ENCODE measurements at places on chromosomes 2 and 18.

- DNase-seq: no peak
Measured at GRCh38 chr2:224723586-224724217, 7.5 kb upstream of the CCDC195 start.

- no peak for DNase-seq
Measured at GRCh38 chr2:175769200-175769599, 232.9 kb downstream of the LNPK start.

- no peak for DNase-seq
Measured at GRCh38 chr2:42073739-42074503, 26.1 kb downstream of the PKDCC start.

DNA sequence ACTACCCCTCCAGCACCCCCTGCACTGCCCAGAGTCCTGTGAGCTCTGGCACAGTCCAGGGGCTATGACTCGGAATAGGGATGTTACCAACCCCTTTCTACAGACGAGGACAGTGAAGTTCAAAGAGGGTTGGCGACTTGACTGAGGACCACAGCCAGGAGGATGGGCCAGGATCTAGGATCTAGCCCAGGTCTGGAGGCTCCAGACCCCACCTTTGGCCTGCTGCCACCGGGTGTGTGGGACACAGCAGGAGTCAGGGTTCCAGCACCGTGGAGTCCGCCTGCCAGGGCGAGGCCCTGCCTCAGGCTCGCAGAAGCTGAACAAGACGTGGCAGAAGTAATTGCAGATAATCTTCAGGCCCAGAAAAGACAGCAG, 37.9 kb upstream of the GPC1 start:
- DNase-seq: no peak

DNA sequence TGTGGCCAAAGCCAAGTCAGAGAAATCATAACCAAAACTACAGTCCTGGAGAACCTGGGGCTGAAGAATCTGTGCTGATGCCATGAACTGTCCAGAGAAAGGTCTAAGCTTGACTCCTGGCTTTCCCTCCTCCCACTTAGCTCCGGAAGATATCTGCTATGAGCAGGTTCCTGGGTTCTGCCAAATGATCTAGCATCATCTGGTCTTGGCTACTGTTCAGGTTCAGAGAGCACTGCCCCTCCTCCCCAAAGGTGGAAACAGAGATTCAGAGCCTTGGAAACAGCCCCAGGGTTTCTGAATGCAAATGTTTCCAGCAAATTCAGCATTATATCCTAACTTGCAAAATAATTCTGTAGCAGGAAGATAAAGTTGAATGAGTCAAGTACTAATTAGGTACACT, 219.2 kb upstream of the SP5 start:
- no peak for DNase-seq

GRCh38 chr18:9608728-9609127, 5.6 kb downstream of the PPP4R1 start:
- DNase-seq: no peak

- no peak for DNase-seq
Measured at GRCh38 chr2:73852020-73852419, 23.3 kb downstream of the STAMBP start.

GRCh38 chr2:15069149-15069548, 436.6 kb downstream of the LRATD1 start:
- no peak for DNase-seq

DNA sequence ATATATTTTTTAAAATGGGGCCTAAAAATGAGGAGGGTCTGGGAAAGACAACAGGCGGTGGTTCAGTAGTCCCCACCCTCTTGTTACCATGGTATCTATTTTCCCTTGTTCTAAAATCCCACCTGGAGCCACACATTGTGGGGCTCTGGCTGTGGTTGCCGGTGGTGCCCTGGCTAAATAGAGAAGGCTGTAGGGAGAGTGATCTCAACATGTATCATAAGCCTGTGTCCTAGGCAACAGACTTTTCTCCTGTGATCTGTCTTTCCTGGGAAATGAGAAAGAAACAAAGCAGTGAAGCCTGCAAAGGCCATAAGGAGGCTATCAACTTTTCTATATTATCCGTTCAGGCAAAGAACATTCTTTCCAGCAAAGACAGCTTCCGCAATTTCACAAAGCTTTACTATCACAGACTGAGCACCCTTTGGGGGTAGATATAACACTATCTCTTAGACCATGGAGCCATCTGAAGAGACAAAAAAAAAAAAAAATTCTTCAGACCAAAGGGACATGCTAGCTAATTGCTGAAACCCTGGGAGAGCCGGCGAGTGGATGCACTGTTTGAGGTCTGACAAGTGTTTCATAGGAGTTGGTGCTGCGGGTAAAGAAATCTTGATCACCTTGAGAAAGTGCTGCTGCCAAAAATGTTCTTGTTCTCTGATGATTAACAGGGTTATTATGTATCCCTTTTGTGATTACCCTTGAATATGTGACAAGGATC, 879.2 kb upstream of the DDX18 start:
- no peak for DNase-seq

GRCh38 chr2:41127351-41127750, 675.5 kb upstream of the SLC8A1 start:
- DNase-seq: no peak

GRCh38 chr2:234091432-234091879, 41.0 kb downstream of the SPP2 start:
- peak; percentile 75 for DNase-seq

GRCh38 chr2:104858006-104858978, 4.4 kb downstream of the POU3F3 start:
- no peak for DNase-seq

- DNase-seq: no peak
Measured at GRCh38 chr18:79457652-79458051, 61.9 kb downstream of the NFATC1 start.

DNA sequence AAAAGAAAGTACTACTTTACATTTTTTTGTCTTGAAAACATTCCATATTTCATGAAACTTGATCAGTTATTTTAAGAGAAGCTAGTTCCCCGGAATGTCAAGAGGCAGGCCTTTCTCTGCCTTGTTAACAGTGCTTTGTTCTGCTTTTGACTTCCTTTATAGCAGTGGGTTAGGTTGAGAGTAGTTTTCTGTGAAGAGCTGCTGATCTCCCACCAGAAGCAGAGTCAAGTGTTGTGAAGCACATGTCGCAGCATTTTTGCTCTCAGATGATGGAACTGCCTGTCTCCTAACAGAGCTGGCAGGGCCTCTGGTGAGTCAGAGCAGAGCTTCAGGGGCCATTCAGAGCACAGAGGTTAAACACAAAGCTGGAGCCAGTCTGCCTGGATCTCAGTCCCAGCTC, 871.8 kb downstream of the SLC4A3 start:
- no peak for DNase-seq

DNA sequence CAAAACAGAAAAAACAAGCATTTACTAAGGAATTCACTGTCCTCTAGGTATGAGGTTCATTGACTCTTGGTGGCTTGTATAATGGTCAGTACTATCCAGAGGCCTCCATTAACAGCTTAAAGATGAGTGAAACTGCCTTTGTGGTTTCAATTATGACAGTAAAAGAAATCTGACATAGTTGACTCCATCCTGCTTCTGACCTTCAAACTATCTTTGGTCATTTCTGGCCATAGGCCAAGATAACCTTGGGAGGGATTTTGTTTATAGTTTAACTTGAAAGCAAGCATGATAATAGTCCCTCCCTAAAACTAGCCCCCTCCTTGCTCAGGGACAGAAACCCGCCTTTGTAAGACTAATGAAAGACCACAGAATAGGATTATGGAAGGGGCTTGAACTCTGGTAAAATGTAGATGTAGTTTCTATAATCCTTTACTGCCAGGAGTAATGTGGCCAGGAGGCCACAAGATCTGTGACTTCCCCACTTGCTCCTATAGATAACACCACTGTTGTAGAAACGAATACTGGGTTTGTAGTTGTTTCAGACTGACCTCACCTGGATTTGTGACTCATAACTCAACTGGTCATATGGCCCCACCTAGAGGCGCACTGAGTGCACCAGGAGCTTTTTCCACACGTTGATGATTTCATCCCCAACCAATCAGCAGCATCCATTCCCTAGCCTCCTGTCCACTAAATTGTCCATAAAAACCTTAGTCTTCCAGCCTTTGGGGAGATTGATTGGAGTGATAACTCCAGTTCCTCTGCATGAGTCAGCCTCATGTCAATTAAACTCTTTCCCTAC, 8.6 kb upstream of the PLEKHM3 start:
- peak; percentile 44 for DNase-seq

DNA sequence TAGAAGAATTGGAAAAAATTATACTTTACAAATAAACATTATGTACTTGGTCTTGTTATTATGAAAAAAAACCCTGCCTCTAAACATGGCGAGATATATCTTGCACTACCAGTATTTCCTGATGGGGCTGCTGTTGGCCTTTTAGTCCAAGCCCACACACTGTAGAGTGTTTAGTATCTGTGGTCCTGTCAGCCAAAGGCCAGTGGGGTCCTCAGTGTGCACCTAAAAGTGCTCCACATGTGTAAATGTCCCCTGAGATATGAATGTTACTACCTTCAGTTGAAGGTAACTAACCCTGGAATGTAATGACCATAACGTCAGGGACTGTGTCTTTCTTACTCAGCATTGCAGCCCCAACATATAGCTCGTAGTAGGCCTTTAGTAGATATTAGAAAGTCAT, 71.1 kb upstream of the HK2 start:
- no peak for DNase-seq

All from NCI-H748 treated with DMSO at 0.1 percent for 48 hours (cell line).